Natural killer cell treated with Interleukin-12 subunit alpha and Interleukin-12 subunit beta and Interleukin-15 and Interleukin-18, amount 100 ng/mL, for 72 hours (primary cell): ENCODE measurements at places on chromosomes 2 and 18. TPM values are rescaled to one million over a fixed set of nuclear protein-coding genes. Genes with fewer than 3 reads are reported as not detected.

Gene DGUOK
- 92.6 TPM for total RNA-seq

Gene DLX1
- not detected for total RNA-seq

GRCh38 chr18:21257386-21257785 lies 15.4 kb downstream of the GREB1L start:
- DNase-seq = no peak

DNA sequence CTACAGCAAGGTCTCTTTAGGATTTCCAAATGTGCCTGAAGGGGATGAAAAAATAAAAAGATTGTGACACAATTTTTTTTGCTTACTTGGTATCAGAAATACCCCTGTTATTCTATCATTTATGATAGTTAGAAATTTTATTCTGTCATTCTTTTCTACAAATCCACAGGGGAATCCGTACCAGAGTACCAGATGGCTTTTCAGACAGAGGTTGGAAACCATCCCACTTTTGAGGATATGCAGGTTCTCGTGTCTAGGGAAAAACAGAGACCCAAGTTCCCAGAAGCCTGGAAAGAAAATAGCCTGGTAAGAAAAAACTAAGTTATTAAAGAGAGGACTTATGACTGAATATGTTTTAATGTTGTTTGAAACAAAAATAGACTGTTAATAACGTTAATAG lies 92.6 kb upstream of the FAM117B start:
- DNase-seq = no peak

- DNase-seq = no peak
Observed at GRCh38 chr18:77004555-77005380, 127.8 kb downstream of the MBP start.

- DNase-seq = no peak
Observed at GRCh38 chr2:102194609-102195268, 7.9 kb downstream of the IL1RL2 start.

GRCh38 chr2:100309973-100310719 lies 12.2 kb downstream of the LONRF2 start:
- DNase-seq = no peak

DNA sequence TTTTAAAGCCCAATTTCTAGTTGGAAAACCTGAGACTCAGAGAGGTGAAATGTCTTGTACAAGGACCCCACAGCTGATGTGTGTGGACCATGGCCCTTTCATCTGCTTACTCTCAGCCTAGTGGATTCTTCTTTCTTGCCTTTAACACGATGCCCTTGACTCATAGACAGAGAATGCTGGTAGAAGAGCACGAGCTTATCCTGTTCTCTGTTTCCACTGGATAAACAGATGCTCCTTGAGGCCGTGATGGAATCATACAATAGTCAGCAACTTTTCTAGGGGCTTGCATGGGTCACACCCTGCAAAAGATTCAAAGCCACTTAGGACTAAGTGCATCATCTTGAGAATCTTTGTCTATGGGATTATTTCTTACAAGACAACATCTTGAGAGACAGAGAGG lies 50.9 kb downstream of the MYCN start:
- no peak for DNase-seq
